Activated T-helper 1 cell treated with anti-CD3 and anti-CD28 coated beads, Interleukin-2, amount 50 U/mL, for 16 hours (primary cell): ENCODE measurements at places on chromosomes 13 and 19.

GRCh38 chr13:43665388-43665787, 121.4 kb downstream of the ENOX1 start:
- DNase-seq = no peak

GRCh38 chr13:105341256-105341655, 1194.2 kb downstream of the EFNB2 start:
- no peak for DNase-seq

DNA sequence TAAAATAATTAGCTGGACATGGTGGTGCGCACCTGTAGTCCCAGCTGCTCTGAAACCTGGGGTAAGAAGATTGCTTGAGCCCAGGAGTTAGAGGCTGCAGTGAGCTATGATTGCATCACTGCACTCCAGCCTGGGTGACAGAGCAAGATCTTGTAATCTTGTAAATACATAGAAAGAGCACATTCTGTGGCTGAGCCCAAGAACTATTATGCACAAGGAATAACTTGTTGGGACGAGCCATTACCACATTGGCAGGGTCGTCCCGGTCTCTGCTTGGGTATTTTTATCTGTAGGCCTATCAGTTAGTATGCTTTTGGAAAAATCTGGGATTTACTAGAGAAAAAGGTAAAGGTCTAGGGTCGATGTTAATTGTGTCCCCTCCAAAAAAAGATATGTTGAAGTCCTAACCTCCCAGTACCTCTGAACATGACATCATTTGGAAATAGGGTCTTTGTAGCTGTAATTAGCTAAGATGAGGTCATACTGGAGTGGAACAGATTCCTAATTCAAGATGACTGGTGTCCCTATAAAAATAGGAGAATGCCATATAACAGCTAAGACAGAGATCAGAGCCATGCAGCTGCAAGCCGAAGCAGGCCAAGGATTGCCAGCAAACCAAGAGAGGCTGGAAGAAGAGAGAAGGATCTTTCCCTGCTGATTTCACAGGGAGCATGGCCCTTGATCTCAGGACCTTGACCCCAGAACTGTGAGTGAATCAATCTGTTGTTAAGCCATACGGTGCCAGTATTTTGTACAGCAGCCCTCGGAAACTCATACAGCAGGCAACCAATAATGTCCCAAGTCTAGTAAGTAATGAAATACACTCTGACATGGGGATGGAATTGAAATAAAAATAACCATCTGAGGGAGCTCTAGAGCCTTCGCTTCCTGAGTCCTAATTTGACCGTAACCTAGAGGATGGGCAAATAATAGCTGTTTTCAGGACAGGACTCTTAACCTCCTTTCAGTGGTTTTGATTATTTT, 77.0 kb downstream of the TM9SF2 start:
- DNase-seq = no peak

GRCh38 chr19:29623726-29624488, 17.8 kb downstream of the POP4 start:
- DNase-seq = peak; percentile 40

DNA sequence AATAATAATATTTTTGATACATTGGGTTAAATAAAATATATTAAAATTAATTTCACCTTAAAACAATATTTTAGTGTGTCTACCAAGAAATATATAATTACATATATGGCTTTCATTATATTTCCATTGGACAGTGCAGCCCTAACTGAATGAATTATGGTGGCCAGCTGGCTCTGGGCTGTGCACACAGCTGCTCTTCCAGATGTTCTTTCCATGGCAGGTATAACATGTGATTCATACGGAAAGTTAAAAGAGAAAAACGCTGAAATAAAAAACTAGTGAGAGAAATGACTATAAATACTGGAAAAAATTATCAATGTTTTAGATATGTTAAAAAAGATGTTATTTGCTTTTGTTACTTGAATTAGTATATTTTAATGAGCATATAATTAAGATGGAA, 216.3 kb downstream of the RGCC start:
- DNase-seq = no peak

- no peak for DNase-seq
These were observed 96.6 kb downstream of the SIPA1L3 start for GRCh38 chr19:38003438-38004185.
